ENCODE measurements at places on chromosomes 16 and 17.

DNA sequence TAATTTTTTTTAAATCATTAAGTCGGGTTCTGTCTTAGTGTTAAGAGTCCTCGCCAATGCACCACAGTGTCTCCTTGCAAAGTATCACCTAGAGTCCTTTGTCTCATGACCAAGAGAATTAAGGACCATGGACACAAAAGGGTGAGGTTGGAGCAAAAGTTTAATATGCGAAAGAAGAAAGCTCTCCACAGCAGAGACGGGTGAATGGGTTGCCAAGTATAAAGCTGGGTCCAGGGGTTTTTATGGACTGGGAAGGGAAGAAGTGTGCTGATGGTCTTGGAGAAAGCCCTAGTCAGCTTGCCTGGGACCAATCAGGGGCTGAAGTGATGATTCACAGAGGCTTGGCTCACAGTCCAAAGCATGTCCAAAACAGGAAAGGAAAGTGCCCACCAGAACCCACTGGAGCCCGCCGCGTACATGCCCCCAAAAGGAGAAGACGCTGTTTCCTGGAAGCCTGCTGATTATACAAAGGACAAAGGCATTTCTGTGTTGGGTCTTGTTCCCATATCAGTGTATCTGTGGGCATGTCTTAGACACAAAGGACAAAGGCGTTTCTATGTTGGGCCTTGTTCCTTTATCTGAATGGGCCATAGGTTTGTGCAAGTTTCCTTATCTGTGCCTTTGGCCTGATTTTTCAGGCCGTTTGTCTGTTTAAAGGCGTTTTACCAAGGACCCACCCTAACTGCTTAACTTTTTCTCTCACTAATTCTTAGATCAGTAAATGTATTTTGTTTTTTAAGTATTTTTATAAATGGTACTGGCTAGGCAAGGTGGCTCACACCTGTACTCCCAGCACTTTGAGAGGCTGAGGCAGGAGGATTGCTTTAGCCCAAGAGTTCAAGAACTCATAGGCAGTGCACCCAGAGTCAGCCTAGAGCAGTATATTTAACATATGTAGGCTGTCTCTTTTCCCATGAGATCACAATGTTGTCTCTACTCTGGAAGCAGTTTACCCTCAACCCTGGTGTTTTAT lies 28.7 kb upstream of the ATF7IP2 start:
- no peaks in the 10 kb centered on the region for H3K4me1 ChIP-seq
- no peaks in the 10 kb centered on the region for H3K27me3 ChIP-seq
- H3K36me3 ChIP-seq = no peaks in the 10 kb centered on the region
- H3K4me3 ChIP-seq = no peak overlapping the region

- DNase-seq = peak; percentile 49
- no peak overlapping the region for H3K4me3 ChIP-seq
- no peaks in the 10 kb centered on the region for H3K36me3 ChIP-seq
- no peaks in the 10 kb centered on the region for H3K4me1 ChIP-seq
- no peak overlapping the region for H3K27ac ChIP-seq
- H3K27me3 ChIP-seq = no peaks in the 10 kb centered on the region
These were observed 18.4 kb downstream of the SP2 start for GRCh38 chr17:47914306-47914948.

- DNase-seq = no peak
- H3K4me1 ChIP-seq = no peaks in the 10 kb centered on the region
- H3K36me3 ChIP-seq = no peaks in the 10 kb centered on the region
- H3K27ac ChIP-seq = no peak overlapping the region
- no peaks in the 10 kb centered on the region for H3K27me3 ChIP-seq
These were observed 1.5 kb upstream of the MFSD6L start for GRCh38 chr17:8800656-8801055.

DNA sequence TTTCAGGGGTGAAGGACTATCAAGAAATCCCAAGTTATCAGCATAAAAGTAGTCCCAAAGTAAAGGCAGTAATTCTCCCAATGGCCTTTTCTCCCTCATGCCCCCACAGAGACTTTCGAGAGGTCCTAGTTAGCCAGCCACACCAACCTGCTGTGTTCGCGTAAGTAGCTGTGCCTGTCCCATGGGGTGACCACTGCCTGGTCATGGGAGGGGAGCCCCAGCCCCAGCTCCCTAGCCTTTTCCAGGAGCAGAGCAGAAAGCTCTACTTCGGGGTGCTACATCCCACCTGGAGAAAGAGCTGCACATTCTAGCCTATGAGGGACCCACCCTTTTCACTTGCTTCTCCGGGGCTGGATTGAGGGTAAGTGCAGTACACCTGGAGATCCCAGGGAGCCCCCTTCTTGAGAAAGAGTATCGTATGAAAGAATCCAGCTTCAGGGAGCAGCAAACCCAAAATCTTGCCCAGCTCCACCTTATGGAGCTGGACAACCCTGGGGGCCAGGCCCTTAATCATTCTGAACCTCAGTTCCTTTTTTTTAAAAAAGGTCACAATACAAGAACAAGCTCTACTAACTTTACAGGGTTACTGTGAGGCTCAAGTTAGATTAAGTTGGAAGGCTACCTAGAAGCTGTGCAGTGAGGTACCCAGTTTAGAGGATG lies 8.6 kb upstream of the SOST start:
- DNase-seq = no peak
- H3K27ac ChIP-seq = no peak overlapping the region
- no peak overlapping the region for H3K4me3 ChIP-seq

GRCh38 chr16:73858326-73858725 lies 438.3 kb upstream of the PSMD7 start:
- H3K4me1 ChIP-seq = no peaks in the 10 kb centered on the region
- no peak overlapping the region for H3K4me3 ChIP-seq
- no peaks in the 10 kb centered on the region for H3K27me3 ChIP-seq
- no peaks in the 10 kb centered on the region for H3K36me3 ChIP-seq

GRCh38 chr17:45260204-45260783 lies 1.6 kb downstream of the SPATA32 start:
- no peaks in the 10 kb centered on the region for H3K36me3 ChIP-seq
- no peak overlapping the region for H3K27ac ChIP-seq
- no peak overlapping the region for H3K4me3 ChIP-seq
- H3K4me1 ChIP-seq = peaks cover 7% of the 10 kb centered on the region
- H3K27me3 ChIP-seq = no peaks in the 10 kb centered on the region
